ENCODE measurements at places on chromosomes 4 and X.
A peak's percentile ranks its signal among the peaks of the same experiment; 100 is the strongest.

GRCh38 chrX:65582450-65583082, 48.0 kb upstream of the LAS1L start:
- no peak for DNase-seq

- DNase-seq = no peak
Measured at GRCh38 chr4:65538571-65538970, 131.7 kb downstream of the EPHA5 start.

GRCh38 chrX:71540801-71541200, 7.9 kb downstream of the OGT start:
- DNase-seq = no peak

- DNase-seq = no peak
Measured at GRCh38 chr4:106425576-106425975, 57.0 kb upstream of the GIMD1 start.

- no peak for DNase-seq
Measured at GRCh38 chr4:173237152-173237551, 68.5 kb downstream of the GALNT7 start.

GRCh38 chr4:2937146-2937857, 25.9 kb downstream of the NOP14 start:
- no peak for DNase-seq

DNA sequence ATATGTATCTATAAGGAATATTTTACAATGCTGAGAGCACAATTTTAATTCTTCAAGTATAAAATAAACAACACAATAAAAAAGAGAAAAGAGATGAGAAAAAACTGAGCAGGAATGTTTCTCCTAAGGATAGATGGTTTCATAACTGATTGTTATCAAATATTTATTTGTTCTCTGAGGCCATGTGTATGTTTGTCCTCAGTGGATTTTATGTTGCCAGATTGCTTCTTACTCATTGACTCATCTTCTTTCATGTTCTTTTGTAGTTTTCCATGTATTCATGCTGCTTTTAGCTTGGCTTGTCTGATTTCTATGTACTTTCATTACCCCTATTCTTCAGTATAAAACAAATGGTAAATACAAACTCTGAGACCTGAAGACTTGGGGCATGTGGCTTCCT, 41.2 kb downstream of the NPY5R start:
- DNase-seq = no peak

DNA sequence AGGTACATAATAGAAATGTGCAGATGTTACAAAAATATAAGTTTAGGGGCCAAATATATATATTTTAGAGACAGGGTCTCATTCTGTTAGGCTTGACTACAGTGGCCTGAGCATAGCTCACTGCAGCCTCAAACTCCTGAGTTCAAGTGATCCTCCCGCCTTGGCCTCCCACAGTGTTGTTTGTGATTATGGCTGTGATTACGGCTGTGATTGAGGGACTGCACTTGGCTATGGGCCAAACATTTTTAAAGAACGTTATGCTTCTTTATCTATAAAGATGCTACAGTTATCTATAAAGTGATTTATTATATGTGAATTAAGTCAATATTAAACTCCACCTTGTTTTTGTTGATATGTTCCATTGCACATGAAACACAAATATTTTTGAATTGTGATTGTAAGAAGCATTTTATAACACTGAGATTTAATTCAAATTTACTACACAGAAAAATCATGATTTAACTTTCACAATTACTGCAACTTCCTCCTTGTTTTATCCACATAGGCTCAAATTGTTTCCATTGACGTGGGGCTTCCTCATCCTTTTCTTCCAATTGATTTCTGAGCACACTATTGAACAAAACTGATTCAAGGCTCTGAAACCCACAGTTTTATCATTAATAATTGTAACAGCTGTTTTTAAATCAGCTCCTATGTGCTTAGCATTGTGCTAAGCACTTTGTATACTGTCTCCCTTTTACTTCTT, 68.4 kb upstream of the BMPR1B start:
- DNase-seq = no peak

- DNase-seq = no peak
Measured at GRCh38 chr4:177271091-177271490, 38.6 kb upstream of the NEIL3 start.

DNA sequence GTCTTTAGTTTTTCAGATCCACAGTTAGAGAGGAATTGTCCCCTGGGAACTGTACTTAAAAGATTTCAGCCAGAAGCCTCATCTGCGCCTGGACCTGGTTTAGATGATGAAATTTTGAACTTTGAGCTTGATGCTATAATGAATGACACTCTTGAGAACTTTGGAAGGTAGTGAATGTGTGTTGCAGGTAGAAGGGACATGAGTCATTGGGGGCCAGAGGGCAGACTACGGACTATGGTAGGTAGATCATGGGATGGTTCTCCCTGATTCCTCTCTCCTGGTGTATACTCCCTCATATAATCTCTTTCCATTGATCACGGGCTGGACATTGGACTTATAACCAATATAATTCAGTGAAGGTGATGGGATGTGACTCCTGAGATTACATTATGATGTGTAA, 38.9 kb upstream of the GLRA3 start:
- DNase-seq = no peak

DNA sequence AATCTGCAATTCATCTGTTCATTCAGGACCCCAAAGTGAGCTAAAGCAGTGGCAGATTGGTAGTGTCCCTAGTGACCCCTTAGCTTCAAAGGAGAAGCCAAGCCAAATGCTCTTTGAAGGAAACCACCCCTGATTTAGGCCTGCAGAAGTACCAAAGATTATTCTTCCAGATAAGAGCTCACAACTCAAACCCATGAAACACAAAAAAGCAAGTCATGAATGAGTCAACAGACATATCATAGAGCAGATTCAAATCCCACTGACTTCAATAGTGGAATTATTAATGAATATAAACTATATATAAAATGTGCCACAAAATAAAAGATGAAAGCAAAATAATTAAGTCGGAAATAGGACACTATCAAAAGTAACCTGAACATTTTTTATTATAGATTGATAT, 197.6 kb downstream of the SCFD2 start:
- no peak for DNase-seq

GRCh38 chr4:152316969-152317368, 218.9 kb downstream of the FBXW7 start:
- peak; percentile 23 for DNase-seq

DNA sequence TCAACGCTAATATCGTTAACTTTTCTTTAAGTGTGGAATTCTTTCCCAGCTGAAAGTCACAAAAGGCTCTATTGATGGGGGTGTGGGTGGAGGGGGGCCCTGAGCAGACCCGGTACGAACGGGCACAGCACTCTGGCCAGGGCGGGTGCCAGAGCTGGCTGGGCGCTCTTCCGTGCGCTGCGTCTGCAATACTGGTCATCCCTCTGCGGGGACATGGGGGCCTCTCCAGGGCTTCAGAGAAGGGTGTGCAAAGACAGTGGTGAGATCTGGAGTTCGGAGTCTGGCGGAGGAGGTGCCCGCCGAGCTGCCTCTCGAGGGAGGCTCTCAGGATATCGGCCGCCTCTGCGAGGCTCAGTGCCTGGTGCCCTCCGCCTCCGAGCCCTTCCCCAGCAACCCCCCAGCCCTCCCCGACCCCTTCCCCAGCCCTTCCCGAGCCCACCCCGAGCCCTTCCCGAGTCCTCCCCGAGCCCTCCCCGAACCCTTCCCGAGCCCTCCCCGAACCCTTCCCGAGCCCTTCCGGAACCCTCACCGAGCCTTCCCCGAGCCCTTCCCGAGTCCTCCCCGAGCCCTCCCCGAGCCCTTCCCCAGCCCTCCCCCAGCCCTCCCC, 34.3 kb downstream of the FGFRL1 start:
- no peak for DNase-seq

DNA sequence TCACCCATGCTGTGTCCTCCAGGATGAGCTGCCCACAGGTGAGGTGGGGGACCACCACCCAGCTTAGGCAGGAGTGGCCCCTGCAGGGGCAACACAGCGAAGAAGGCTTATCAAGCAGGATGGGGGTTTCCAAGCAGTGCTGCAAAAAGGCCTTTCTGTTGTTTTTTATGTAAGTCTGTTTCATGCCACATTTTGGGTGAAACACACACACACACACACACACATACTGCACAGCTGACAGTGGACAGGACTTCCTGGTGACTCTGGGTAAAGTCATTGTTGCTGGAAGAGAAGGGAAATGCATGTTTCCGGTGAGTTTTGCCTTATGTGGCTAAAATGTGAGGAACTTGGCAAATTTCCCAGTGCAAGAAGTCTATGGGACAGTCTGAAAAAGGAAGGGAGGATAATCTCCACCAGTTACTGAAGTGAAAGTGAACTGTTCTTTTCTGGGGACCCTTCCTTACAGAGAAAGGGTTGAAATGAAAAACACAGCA, 119.2 kb downstream of the IRF2 start:
- DNase-seq = peak; percentile 54

DNA sequence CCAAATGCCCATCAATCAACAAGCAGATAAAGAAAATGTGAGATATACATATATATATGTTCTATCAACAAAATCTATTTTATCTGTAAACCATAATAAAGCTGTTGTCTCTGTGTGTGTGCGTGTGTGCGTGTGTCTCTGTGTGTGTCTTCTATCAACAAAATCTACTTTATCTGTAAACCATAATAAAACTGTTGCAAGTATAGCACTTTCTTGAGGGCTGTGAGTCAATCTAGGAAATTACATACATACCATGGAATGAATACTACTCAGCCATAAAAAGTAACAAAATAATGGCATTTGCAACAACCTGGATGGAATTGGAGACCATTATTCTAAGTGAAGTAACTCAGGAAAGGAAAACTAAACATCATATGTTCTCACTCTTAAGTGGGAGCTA, 12.5 kb upstream of the PLK4 start:
- no peak for DNase-seq

- DNase-seq = no peak
Measured at GRCh38 chr4:87390551-87390890, 467 bp downstream of the HSD17B11 start.

- DNase-seq = no peak
Measured at GRCh38 chr4:138951764-138952163, 63.8 kb upstream of the NOCT start.

DNA sequence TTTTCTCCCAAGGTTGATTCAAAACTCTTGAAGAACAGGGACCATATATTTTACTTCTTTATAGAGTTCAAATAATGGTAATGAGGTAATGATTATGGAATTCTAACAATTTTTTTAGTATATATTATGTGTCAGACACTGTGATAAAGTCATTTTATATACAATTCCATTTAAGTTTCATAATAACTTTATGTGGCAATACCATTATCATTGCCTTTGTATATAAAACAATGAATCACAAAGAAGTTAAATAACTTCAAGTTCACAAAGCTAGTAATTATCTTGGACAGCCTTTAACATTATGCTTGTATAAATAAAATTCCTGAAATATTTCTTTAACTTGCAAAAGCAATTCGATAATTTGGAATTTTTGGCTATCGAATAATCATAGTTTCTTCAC, 20.6 kb downstream of the MAGEC1 start:
- DNase-seq = no peak

DNA sequence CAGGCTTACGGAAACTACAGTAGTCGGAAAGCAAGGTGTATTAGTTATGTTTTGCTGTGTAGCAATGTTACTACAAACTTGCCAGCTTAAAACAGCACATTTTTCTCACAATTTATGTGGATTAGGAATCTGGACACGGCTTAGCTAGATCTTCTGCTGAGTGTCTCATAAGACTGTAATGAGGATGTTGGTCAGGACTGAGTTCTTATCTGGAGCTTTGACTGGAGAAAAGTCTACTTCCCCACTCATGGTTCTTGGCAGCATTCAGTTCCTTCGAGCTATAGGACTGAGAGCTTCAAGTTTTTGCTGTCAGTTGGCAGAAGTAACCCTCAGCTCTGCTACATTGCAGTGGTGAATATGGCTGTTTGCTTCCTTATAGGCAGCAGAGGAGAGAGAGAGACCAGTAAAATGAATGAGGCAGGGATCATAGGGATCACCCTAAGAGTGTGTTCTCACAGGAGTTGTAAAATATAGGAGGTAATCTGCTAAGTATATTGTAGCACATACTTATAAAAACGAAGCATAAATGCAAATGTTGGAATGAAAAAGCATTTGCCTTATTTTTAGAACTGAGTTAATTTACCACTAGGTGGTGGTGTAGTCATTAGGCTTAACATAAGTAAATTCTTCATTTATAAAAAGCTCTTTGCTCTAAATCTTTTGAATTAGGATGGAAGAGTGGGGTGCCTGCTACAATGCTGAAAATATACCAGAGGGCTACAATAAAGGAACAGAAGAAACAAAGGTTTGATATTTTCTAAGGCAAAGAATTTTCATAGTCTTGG, 38.6 kb downstream of the ALG13 start:
- no peak for DNase-seq

GRCh38 chr4:153480704-153481103, 14.5 kb downstream of the TMEM131L start:
- no peak for DNase-seq

- DNase-seq = no peak
Measured at GRCh38 chr4:99833756-99834155, 17.1 kb downstream of the DAPP1 start.

- no peak for DNase-seq
Measured at GRCh38 chrX:80282535-80282934, 137.7 kb upstream of the TENT5D start.

DNA sequence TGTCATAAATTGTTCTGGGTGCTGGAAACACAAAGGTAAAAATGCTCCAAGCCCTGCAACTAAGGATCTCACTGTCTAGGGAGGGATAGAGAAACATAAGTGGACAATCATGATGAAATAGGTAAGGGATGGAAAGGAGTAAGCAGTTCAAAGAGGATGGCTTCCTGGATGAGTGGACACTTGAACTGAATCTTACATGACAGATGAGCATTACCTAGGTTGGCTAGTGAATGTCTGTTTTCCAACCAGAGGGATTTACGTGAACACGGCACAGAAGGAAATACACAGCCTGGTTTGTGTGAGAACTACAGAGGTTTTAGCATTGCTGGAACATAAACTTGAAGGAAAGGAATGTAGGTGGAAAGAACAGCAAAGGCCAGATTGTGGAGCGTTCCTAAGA, 150.2 kb upstream of the GALNT7 start:
- DNase-seq = no peak

DNA sequence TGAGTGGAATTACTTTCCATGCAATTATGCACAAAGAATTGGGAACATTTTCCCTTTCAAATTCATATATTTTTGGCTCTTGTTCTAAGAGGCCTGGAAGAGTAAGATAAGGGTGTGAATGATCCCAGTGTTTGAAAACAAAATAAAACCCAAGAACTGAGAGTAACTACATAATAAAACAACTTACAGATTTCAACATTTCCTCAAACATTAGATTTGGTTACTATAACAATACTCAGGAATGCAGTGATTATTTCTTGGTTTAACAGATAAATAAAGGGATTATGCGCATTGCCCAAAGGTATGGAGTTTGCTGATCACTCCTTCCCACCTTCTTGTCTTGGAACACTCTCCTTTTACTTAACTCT, 292.5 kb downstream of the CAMK2D start:
- DNase-seq = no peak

DNA sequence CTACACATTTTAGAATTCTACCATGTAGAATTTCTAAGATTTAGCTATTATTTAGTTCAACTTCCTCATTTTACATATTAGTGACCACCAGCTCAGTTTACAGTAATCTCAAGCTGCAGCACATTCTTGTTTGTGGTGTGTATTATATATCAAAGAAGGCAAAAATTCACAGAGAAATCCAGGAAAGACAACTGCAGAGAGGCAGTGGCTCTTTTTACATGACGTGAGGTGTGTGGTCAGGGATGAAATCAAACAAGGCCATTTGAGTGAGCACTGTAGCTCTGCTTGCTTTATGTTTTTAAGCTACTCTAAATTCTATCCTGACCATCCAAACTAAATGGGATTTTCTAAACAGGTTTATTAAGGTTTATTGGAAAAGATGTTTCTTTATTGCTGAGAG, 71.1 kb downstream of the COL25A1 start:
- no peak for DNase-seq
